Foreskin keratinocyte (primary cell): ENCODE measurements at places on chromosomes 2 and 18. TPM values are rescaled to one million over a fixed set of nuclear protein-coding genes. Genes with fewer than 3 reads are reported as not detected.
A peak's percentile ranks its signal among the peaks of the same experiment; 100 is the strongest.

HOXD9 gene
- total RNA-seq = 0.14 and 0.37 TPM in 2 replicates

DNA sequence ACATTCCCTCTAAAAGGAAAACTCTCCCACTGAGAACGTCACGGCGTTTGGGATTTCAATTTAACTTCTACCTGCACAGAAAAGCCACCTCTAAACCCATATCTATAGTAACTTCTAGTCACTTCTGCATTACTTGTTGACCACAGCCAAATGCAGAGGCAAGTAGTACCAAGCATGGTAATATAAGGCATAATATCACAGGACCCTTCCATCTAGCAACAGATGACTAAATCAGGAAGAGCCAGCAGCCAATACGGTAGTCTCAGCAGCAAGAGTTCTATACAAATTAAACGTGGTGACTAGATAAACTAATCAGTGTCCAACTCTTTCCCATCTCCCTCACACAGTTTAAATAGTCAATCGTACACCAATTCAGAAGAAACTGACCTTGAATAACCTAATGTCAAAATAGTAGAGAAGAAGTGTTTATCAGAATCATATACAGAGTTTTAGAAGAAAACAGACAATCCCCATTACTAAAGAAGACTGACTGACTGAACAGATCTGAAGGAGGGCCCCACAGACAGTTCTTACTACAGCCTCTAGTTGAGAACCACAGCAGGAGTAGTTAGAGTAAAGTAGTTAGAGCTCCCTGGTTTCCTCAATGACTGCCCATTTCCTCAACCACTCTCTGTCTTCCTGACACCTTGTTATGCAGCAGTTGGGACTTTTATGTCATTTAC, 30.0 kb downstream of the MEMO1 start:
- DNase-seq = no peak

DNA sequence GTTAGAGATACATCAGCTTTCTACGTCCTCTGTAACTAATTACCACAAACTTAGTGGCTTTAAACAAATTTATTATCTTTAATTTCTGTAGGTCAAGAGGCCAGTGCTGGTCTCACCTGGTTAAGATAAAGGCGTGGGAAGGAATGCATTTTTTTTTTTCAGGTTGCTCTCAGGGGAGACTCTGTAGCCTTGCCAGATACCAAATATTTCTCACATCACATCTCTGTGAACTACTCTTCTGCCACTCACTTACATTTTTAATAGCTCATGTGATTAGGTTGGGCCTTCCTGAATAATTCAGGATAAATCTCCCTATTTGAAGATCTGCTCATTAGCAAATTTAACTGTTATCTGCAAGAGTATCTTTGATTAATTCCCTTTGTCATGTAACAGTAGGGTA, 214.6 kb downstream of the CBLN2 start:
- DNase-seq = no peak

UGT1A10 gene
- not detected in 2 replicates for total RNA-seq

CCDC74A gene
- total RNA-seq = 11.7 and 13.3 TPM in 2 replicates

KANSL3 gene
- total RNA-seq = 22.5 and 24.2 TPM in 2 replicates

- peak; percentile 20 for DNase-seq
Measured at GRCh38 chr2:210663631-210664089, 107.3 kb downstream of the CPS1 start.

PSD4 gene
- total RNA-seq = 34.4 and 38.2 TPM in 2 replicates

GRCh38 chr2:233219848-233220247, 31.6 kb upstream of the ATG16L1 start:
- no peak for DNase-seq

TLX2 gene
- 0.10 TPM in 1 of 2 replicates, not detected in the other for total RNA-seq

ABCG8 gene
- not detected in 2 replicates for total RNA-seq

DNA sequence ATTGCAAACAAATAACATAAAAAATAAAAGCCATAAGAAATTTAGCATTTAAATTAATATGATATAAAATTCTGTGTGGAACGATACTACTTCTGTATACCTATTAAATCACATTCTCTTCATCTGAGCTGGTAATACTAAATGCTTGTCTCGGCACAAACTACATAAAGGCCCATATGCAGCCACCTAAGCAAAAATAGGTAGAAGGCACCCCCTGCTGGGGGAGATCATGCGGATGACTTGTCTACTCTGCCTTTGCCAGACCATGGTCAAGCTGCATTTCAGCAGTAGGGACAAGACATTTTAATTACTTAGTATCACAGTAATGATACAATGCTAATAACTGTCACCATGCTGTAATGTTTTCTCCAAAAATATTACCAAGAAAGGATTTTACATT, 108.0 kb downstream of the CDH19 start:
- peak; percentile 18 for DNase-seq

DNA sequence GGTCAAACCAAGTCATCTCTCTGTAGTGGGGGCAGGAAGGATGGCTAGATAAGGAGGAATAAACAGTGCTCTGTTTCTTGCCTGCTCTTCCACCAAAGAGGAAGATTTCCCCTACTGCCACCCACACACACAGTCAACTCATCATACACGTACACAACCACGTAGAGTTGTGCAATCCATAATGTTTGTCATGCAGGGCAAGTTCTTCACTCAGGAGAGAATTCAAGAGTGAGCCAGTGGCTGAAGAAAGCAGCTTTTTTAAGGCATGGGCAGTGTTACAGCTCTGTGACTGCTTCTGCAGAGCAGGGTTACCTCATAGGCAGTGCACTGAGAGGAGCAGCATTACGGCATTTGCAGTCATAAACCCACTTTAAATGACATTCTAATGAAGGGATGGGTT, 283.0 kb downstream of the RND3 start:
- DNase-seq = peak; percentile 53

GRCh38 chr2:113158884-113159553, 14.8 kb upstream of the PSD4 start:
- DNase-seq = peak; percentile 17

RSAD2 gene
- total RNA-seq = 2.3 and 4.4 TPM in 2 replicates

LRRC30 gene
- total RNA-seq = not detected in 2 replicates
